Tongue (tissue), 3 donors: ENCODE measurements at places on chromosomes 6 and 20.

GRCh38 chr20:40718982-40719729, 30.1 kb upstream of the MAFB start:
- DNase-seq = no peak

DNA sequence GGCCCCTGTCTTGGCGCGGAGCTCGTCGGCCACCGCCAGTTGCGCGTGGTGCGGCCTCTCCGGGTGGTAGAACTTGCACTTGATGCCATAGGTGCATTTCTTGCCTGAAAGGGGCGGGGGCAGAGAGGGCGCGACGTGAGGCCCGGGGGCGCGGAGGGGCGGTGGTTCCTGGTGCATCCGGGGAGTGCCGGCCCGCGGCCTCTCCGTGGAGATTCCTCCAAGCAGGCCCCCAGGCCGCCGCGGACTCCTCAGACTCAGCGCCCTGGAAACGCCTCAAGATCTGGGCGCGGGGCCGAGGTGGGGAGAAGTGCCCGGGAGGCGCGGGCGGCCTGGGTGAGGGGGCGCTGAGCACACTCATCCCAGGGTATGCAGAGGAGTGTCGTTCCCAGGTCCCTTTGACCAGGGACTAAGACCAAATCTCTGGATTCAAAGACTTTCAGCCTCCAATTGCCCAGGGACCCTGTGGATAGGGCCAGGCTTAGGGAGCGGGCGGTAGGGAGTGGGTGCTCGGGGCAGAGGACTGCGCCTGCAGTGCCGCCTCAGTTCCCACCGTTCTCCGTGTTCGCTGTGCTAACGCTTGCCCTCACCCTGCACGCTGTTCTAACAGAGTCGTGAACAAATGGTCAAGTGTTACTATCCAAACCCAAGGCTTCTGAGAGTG, 33.3 kb downstream of the ZC3H12D start:
- peak; percentile 49 for DNase-seq

DNA sequence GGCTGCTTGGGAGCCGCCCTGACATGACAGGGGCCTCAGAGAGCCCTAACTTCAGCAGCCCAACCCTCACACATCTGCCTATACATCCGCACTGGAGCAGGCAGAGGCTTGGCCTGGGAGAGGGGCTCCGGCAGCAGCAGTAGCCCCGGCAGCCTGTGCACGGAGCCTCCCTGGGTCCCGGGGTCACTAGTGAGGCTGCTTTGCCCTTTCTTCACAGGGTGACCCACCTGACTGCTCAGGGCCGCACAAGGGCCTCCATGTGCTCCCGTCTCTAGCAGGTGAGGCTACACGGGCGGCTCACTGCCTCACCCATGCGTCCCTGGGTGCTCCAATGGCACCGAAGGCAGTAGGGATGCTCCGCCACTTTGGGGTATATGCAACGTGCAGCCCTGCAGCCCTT, 36.7 kb upstream of the STX16 start:
- DNase-seq = no peak

DNA sequence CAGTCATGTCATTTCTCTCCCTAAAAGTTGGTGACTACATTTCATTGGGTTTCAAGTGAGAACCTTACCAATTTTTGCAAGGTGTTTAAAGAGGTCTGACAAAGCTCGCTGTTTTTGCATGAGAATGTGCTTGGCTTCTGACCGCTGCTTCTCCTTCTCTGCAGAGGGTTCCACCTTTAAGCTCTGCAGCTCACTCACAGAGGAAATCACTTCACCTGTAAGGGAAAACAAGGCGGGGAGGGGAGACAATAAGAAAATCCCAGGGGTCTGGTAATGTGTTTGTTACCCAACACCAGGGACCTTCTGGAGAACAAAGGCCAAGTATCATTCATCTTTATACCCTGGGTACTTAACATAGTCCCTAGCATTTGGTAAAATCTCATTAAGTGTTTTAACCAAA, 40.0 kb upstream of the LYRM2 start:
- DNase-seq = no peak

GRCh38 chr6:37021356-37022129, 16.1 kb downstream of the FGD2 start:
- peak; percentile 63 for DNase-seq
